Coronary artery (tissue), 2 donors: ENCODE measurements at places on chromosomes 3 and 15.

GRCh38 chr3:25473246-25473645, 45.2 kb downstream of the RARB start:
- no peak for DNase-seq

- no peak for DNase-seq
Observed at GRCh38 chr3:124258057-124258500, 266.2 kb upstream of the ROPN1 start.

DNA sequence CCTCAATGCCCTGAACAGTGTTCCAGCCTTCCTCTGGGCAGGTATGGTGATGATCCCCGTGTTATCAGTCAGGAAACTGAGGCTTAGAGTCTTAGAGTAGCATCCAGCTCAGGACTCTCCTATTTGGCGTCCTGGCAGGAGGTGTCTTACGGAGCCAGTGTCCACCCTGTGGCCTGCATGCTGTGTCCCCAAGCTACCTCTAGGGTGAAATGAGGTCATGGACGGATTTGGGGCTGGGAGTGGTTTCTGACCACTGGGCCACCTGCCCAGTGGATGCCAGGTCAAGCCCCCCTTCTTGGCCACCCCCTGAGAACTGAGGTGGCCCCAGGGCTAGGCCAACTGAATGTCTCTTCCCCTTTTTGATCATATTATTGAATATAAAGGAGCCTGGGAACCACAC, 27.2 kb upstream of the SLC6A6 start:
- DNase-seq: no peak

GRCh38 chr15:35693286-35693685, 147.3 kb upstream of the DPH6 start:
- no peak for DNase-seq

DNA sequence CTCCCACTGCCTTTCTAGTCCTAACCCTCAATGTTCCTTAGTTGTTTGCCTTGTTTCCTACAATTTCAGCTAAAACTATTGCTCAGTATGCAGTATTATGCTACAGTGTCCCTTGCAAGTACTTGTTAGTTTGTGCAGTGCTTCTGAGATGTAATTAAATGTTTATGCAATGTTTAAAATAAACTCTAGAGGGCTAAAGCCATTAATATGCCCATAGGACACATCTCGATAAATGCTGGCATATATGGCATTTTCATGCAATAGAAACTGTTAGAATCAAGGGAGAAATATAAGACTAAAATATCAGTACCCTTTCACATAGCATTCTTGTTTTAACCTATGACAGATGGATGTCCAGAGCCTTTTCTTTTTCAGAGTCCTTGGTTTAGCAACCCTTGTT, 59.8 kb upstream of the ACKR4 start:
- DNase-seq: no peak
